Activated CD4-positive, alpha-beta memory T cell treated with anti-CD3 and anti-CD28 coated beads for 36 hours (primary cell): ENCODE measurements at places on chromosomes 12 and 14.
A peak's percentile ranks its signal among the peaks of the same experiment; 100 is the strongest.

GRCh38 chr14:54564071-54564867 is 2.7 kb upstream of the SAMD4A start:
- DNase-seq = no peak

GRCh38 chr12:48774516-48774915 is 14.4 kb downstream of the ADCY6 start:
- DNase-seq = no peak

DNA sequence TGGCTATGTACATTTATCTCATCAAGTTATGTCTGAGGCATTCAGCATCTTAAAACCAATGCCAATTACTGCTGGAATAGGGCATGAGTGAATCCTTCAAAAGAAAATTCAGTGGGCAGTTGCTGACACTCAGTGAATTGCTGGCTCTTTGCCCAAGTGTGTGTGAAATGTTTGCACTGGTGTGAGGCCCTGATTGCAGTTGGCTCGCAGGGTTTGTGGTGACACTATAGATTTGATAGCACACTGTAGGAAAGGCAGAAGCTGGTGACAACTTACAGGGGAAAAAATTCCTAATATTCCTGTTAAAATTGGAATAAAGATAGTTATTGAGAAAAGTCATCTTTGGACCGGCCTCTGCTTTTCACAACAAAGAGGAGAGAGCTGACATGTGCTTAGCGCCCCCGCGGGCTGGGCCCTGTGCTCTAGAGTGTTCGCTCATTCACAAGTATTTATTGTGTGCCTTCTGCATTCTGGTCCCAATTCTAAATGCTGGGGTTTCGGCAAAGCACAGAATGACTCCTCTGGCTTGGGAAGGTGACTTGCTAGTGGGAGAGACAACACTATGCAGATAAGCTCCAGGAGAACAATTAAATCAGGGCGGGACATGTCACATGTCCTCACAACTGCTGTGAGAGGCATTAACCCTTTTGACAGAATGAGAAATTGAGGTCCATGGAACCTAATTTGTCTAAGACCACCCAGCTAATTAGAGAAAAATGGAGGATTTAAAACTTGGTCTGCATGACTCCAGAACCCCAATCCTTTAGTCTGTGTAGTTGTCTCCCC is 418.7 kb downstream of the NPAS3 start:
- no peak for DNase-seq

- DNase-seq = no peak
These were observed 34.0 kb downstream of the DUSP16 start for GRCh38 chr12:12528361-12529270.

DNA sequence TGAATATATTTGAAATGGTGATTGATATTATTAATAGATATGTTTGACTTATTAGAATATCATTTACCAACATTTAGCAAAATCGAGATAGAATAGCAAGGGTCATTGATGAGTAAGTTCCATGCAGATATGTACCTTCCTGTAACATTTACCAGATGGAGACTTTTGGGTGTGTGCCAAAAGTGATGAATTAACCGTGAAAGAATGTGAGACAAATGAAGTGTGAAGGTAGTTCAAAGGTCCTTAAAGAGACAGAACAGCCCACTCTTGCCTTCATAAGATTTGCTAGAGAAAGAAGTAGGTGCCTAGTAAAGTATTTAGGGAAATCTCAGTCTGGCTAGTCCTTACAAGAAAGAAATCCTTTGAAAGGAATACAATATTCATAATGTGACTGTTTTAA is 45.5 kb downstream of the FGD4 start:
- no peak for DNase-seq

- DNase-seq = no peak
These were observed 22.7 kb upstream of the LTA4H start for GRCh38 chr12:96057986-96058553.

DNA sequence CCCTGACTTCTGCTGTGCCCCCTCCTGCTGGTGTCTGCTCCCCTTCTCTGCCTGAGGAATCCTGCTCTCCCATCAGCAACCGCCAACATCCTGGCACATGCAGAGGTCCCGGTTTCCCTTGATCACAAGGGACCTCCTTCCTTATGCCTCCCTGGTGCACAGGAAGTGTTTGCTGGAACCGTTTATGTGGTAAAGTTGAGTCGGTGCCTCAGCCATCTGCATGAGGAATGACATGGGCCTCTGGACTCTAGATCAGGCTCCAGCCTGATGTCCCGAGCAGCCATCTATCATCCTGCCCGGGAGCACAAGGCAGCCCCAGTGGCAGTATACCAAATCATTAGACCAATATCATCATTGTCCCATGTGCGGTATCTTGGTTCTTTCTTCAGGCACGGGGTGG is 90.4 kb downstream of the BORCS5 start:
- DNase-seq = no peak

DNA sequence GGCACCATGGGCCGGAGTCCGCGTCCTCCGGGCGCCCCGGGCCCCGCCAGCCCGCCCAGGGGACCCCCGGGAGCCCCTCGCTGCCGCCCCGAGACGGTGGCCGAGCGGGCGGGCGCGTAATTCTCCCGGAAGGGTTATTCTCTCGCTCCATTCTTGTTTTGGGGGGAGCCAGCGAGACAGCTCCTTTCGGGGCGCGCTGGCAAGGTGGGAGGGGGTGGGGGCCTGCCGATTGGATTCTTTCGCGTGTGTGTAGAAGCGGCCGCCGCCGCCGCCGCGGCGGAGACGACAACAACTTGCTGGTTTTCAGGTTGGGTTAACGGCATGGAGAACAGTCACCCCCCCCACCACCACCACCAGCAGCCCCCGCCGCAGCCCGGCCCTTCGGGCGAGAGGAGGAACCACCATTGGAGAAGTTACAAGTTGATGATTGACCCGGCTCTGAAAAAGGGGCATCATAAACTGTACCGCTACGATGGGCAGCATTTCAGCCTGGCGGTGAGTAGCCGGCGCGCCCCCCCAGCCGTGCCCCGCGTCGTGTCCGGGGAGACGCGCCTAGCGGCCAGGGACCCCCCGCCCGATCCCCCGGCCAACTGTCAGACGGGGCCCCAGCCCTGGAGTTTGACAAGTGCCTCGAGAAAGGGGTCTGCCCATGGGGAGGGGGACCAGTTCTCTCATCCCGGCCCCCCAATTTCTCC is 755 bp downstream of the SETD1B start:
- peak; percentile 69 for DNase-seq

GRCh38 chr14:93527203-93527607 is 96.5 kb downstream of the UNC79 start:
- no peak for DNase-seq

GRCh38 chr12:80815351-80815750 is 98.6 kb downstream of the MYF5 start:
- DNase-seq = no peak

GRCh38 chr14:35212471-35213142 is 79.6 kb upstream of the PSMA6 start:
- no peak for DNase-seq

DNA sequence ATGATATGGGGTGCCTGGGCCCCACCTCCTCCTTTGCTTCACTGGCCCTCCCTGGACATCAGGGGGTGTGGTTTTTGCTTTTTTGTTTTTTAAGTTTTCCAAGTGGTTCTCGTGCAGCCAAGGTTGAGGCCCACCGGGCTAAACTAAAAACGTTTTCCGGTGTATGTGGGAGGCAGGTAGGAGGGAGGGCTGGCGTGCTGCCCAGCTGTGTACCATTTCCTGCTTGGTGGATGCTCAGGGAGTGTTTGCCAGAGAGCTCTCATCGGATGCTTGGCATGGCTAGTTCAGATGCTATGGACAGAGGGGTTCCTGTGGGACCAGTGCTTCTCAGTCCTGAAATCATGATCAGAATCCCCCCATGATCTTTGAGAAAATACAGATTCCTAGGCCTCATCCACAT is 246.4 kb downstream of the CACNA1C start:
- peak; percentile 17 for DNase-seq

DNA sequence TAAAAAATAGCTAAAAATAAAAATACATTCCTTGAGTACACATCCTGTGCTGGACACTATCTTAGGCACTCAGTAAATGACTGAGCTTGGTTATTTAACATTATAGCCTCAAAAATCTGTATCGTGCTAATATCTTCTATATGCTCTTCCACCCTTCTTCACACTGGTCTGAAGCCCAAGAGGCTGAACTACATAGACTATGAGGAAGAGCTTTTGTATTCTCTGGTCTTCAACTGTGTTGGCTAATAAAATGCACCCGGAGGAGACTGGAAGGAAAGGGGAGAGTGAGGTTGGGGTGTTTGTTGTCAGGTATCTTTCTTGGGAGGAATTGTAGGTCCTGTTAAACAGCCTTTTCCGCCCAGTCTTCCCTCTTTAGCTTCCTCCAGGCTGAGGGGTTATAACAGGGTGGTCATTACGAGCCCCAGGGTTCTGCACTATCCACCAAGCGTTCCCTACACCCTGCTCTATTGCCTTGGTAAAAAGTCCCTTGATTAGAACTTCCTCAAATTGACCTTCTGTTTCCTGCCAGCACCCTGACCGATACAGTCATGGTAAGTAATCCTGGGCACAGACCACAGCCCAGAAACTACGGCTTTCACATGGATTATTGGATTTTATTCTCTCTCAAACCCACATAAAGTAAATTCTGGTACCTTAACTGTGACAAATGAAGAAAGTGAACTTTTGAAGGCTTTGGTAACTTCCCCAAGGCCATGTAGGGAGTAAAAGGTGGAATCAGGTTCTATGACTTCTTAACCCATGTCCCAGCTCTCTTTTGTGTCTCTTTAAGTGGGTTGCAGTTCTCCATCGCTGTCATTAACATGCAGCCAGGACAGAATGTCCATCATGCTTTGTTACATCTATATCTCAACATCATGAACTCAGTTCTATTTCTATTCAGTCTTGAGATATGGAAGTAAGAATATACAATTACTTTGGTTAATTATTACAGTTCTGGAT is 71.3 kb downstream of the PTHLH start:
- DNase-seq = no peak

GRCh38 chr12:5733916-5734315 is 211.1 kb downstream of the ANO2 start:
- no peak for DNase-seq

- DNase-seq = no peak
These were observed 237.2 kb downstream of the IPO8 start for GRCh38 chr12:30458453-30458852.

DNA sequence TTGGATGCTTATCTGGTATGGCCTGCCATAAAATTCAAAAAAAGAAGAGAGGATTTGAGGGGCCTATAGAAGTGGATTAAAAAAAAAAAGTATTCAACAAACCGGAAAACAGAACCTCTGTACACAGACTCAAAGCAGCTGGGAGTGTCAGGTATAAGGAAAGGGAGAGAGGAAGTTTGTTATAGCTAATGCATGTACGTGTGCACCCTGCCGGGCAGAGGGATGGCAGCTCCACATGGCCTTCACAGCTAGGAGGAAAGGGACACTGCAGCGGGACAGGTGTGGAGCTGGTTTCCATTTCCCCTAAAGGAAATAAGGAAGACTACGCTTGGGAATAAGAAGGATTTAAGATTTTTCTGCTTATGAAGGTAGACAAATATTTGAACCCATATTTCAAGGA is 21.5 kb downstream of the SLC7A8 start:
- DNase-seq = no peak

DNA sequence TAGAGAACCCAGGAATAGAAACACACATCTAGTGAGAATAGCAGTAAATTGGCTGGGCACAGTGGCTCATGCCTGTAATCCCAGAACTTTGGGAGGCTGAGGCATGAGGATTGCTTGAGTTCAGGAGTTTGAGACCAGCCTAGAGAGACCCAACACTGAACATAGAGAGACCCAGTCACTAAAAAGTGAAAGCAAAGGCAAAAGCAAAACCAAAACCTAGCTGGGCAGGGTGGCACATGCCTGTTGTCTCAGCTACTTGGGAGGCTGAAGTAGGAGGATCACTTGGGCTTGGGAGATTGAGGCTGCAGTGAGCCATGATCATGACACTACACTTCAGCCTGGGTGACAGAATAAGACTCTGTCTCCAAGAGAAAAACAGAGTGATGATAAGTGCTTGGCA is 37.5 kb upstream of the MIS18BP1 start:
- DNase-seq = no peak

DNA sequence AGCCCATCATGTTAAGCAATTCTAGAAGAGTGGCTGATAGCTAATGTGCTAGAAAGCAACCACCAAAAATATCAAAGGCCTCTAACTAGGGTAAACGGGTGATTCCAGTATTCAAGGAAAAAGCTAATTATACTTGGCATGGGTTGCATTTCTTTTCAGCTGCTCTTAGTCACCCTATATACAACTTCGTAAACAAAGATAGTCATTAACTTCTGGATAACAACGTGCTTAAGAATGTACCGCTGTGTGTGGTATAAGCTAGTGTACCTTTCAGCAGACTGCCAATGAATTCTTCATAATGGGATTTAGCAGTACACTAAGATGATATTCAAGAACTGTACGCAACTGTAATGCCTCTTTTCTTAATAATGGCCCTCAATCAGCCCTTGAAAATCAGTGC is 42.2 kb upstream of the SLC6A13 start:
- no peak for DNase-seq

- DNase-seq = no peak
These were observed 1.7 kb upstream of the IL26 start for GRCh38 chr12:68227356-68227755.

GRCh38 chr12:56897844-56898361 is 36.3 kb downstream of the SDR9C7 start:
- DNase-seq = no peak

GRCh38 chr12:7907009-7907408 is 29.0 kb downstream of the SLC2A3 start:
- peak; percentile 23 for DNase-seq

GRCh38 chr12:96195845-96196451 is 1.8 kb downstream of the ELK3 start:
- DNase-seq = peak; percentile 67

DNA sequence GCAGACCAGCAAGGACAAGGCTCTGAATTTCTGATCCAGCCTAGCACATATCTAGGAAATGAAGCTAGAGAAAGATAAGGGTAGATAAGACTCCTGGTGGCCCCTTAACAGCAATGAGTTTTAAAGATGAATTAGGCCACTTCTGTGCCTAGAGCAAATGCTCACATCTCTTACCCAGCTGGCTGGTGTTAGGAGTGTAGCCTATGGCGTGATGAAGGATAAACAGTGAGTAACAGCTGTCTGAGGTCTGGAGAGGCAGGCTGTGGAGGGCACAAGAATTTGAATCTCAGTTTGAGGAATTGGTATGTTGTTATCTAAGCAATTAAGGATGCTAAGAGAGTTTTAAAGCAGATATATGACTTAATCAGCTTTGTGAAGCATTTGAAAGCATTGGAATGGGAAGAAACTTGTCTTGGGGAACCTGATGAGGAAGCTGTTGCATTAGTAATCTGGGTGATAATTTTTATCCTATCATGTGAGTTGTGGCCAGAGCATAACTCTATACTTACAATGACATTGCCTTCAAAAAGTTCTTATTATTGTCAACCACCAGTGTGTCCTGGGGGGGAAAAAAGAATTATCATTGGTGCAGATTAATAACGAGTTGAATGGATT is 161.8 kb downstream of the SRGAP1 start:
- no peak for DNase-seq

GRCh38 chr14:101008196-101008595 is 104.7 kb upstream of the RTL1 start:
- no peak for DNase-seq
